ENCODE measurements at places on chromosomes 13 and 19.

DNA sequence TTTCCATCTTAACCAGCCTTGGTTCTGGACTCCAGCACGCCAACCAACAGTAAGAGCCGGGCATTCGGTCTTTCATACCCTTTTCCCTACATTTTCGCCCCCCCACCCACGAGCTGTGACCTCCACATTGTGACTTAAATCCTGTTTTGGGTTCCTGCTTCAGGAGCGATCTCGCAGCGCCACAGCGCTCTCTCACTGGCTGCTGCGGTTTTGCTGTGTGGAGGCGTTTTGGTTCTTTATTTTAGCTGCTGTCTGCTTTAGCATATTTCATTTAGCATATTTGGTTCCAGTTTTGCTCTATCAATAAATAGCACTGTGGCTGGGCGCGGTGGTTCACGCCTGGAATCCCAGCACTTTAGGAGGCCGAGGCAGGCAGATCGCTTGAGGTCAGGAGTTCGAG lies 19.5 kb upstream of the SLC39A3 start:
- DNase-seq = no peak

DNA sequence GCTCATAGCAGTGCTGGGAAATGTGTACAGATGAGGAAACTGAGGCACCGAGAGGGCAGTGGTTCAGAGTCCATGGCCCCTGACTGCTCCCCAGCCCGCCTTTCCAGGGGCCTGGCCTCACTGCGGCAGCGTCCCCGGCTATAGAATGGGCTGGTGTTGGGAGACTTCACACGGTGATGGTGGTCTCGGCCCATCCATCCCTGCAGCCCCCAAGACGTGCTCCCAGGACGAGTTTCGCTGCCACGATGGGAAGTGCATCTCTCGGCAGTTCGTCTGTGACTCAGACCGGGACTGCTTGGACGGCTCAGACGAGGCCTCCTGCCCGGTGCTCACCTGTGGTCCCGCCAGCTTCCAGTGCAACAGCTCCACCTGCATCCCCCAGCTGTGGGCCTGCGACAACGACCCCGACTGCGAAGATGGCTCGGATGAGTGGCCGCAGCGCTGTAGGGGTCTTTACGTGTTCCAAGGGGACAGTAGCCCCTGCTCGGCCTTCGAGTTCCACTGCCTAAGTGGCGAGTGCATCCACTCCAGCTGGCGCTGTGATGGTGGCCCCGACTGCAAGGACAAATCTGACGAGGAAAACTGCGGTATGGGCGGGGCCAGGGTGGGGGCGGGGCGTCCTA lies 15.9 kb downstream of the LDLR start:
- DNase-seq = no peak

- no peak for DNase-seq
Observed at GRCh38 chr13:77002590-77003190, 10.8 kb downstream of the CLN5 start.

- DNase-seq = no peak
Observed at GRCh38 chr13:62320129-62321108, 904.8 kb upstream of the PCDH20 start.

GRCh38 chr13:67123165-67123564 lies 107.0 kb downstream of the PCDH9 start:
- DNase-seq = no peak

DNA sequence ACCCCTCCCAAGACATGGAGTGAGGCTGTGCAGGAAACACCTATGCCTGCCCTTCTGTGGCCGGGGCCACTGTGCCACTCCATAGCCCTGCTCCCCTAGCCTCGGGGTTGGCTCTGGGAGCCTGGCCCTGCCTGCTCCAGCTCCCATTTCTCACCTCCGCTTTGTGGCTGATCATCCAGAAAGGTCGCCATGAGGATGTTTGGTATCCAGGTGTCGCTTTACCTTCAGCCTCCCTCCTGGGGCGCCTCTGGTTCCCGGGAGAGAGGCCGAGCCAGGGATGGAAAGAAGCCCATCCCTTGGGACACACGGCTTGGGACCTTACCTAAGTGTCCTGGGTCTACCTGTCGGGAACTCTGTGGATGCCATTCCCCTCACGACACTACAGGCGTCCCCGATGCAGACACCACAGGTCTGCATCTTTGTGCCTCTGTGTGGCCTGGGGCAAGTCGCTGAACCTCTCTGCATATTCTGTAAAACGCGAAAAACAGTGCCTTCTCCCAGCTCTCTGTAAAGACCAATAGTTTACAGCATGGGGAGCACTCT lies 3.4 kb upstream of the MCF2L start:
- no peak for DNase-seq
